ENCODE measurements at places on chromosomes 5 and 9.

GRCh38 chr5:153559926-153560325 lies 69.5 kb downstream of the GRIA1 start:
- DNase-seq: no peak

- no peak for DNase-seq
Observed at GRCh38 chr9:2526071-2526828, 95.3 kb upstream of the VLDLR start.

DNA sequence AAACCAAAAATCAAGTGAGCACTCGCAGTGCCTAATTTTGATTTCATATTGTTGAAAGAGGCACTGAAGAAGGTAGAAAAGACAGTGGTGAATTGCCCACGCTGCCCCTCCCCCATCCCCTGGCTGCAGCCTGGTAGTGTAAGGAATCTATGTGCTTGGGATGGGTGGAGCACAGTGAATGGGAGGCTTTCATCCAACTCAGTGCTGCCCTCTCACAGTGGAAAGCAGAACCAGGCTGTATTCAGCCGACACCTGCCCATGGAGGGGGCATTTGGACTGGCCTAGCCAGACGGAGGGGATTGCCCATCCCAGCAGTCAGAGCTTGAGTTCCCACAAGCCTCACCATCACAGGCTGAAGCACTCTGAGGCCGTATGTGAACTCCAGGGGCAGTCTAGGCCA lies 800.4 kb upstream of the DMAC1 start:
- DNase-seq: no peak

GRCh38 chr9:92739346-92739970 lies 25.2 kb downstream of the BICD2 start:
- no peak for DNase-seq

GRCh38 chr9:130887494-130888144 lies 9.0 kb downstream of the QRFP start:
- no peak for DNase-seq

Measured in germinal center (tissue), 1 donor.